Femur (tissue), 1 donor: ENCODE measurements at places on chromosomes 13 and 19.

- no peak for DNase-seq
These were observed 9.1 kb upstream of the C19orf12 start for GRCh38 chr19:29724102-29724641.

DNA sequence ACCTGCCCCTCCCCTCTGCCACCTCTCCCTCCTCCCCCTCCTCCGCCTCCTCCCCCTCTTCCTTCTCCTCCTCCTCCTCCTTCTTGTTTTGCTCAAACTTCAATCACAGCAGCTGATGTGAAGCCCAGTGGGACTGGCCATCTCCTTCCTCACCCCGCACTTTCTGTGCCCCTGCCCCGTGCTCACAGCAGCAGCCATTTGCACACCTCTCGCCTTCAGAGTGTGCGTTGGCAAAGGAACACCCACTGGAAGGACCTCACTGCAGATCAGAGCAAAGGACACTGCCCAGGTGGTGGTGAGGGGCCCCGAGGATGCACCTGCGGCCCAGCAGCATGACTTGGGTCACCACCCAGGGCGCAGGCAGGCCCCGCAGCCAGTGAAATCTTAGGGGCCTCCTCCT lies 98.8 kb downstream of the SOX1 start:
- DNase-seq = no peak

- DNase-seq = no peak
These were observed 106.9 kb downstream of the FGF9 start for GRCh38 chr13:21777813-21778212.

- DNase-seq = no peak
These were observed 35.0 kb downstream of the AMER2 start for GRCh38 chr13:25136880-25137787.

- no peak for DNase-seq
These were observed 21.4 kb downstream of the CARS2 start for GRCh38 chr13:110684388-110685056.

DNA sequence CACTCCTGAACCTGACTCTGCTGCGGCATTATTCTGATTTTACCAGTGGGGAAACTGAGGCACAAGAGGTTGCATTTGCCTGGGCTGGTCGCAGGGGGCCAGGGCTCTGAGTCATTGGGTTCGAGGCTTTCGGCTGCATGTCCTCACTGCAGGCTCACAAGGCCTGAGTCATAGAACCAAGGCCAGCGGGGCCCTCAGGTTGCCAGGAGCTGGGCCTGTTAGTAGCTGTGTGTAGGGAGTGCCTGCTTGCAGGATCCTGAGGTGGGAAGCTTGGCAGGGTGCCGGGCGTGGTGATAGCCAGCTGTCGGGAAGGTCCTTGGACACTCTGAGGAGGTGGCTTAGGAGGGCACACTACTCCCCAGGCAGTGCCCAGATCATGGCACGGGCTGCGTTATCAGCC lies 21.6 kb upstream of the F2RL3 start:
- no peak for DNase-seq

- peak; percentile 70 for DNase-seq
These were observed 180.9 kb downstream of the PCCA start for GRCh38 chr13:100269837-100270236.

- DNase-seq = no peak
These were observed 174.1 kb downstream of the FGF14 start for GRCh38 chr13:102227741-102228140.

- DNase-seq = no peak
These were observed 20.3 kb downstream of the FBN3 start for GRCh38 chr19:8129061-8129618.

DNA sequence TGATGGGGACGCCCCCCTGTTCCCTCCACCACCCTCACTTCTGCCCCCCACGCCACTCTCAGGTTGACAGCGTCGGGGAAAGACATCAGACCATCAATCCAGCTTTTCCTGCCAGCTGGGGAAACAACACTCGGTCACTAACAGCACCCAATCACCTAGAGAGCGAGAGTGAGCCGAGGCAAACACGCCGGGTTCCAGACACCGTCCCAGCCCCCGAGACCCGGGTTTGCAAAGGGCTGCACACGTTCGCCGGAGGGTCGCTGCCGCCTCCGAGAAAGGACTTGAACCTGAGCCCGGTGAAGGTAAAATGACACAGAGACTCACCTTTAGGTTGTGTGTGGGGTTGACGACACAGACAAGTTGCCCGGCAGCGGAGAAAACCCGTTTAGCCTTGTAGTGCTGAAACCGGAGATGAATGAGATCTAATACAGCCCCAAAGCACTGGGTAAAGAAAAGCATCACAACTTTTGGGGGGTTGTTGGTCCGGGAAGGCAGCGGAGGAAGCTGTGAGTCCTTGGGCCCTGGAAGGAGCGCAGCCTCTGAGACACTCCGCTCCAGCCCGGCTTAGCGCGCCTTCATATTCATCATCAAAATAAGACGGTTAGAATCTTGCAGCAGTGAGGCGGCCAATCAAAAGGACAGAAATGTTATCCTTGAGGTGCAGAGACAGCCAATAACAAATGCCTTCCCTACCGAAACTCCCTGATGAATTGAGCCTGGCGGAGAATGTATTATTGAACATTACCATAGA lies at the start of gene SIAH3:
TSS of gene SIAH3 (minus strand) at position 583 of the 751 bp plus-strand sequence. CDS start at position 459, 124 bp downstream.
- no peak for DNase-seq

GRCh38 chr19:54475706-54476105 lies 2.6 kb upstream of the CDC42EP5 start:
- no peak for DNase-seq

DNA sequence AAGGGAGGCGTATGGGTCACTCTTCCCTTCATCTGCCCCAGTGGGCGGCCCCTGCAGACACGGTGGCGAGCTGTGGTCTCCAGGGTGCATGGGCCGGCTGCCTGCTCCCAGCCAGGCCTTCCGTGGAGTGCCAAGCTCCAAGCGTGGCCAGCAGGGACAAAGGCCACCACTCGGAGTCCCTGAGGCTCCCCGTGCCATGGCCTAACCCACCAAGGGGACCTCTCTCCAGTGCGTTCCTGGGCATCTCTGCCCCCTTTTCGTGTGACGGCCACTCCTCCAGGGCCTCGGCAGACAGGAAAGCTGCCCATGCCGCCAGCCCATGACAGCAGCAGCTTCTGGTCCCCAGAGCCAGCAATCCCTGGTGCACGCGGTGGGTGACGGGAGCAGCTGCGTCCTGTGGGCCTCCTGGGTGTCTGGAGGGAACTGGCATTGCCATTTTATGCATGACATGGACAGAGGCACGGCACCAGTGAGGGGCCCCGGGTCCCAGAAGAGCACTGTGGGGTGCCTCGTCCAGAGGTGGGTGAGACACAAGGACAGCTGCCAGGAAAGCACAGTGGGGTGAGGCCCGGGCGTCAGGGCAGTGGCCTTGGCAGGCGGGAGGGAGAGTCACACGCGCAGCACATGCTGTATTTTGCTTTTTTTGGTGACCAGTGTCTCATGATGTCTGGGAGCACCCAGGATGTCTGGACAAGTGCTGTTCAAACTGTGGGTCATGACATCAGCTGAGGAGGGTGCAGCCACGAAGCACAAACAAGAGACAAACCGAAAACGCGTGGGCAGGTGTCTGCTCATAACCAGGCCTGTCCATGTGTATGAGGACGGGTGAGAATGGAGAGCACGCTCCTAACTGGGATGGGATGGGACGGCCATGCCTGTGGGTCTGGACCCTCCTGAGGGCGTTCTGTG lies 32.3 kb downstream of the CEBPG start:
- peak; percentile 14 for DNase-seq

DNA sequence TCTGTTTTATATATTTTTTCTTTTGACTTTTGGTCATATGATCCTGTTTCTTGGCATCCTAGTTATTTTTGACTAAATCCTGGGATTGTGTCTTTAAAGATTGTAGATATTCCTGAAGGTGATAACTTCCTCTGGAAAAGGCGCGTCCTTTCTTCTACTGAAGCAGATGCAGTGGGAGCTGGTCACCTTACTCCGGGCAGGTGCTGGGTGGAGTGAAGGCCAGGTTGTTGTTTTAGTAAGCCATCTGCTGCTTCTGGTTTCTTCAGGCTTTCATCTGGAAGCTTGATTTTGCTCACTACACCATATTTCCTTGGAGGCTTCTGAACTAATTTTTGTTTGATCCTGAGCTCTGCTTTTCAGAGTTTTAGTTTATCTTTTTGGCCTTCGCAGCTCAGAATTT lies 21.5 kb downstream of the URI1 start:
- DNase-seq = no peak

DNA sequence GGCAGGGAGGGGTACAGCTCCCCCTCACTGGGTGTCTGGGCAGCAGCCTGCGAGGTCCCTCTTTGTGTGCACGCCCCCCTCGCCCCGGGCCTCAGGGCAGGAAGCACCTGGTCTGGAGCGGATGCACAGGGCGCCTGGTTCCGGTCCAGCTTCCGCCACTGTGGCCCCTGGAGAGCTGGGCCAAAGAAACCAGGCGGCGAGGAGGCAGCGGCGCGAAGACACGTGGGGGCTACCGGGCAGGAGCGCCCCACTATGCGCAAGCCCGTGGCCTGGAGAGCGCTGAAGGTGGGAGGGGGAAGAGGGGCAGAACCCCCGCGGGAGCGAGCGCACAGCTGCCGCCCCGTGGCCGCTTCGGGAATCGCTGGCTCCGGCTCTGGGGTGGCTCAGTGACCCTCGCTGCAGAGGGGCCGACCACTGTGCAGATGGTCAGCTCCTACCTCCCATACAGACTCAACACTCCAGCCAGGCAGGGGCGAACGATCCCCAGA lies 1.7 kb upstream of the LYL1 start:
- peak; percentile 87 for DNase-seq

DNA sequence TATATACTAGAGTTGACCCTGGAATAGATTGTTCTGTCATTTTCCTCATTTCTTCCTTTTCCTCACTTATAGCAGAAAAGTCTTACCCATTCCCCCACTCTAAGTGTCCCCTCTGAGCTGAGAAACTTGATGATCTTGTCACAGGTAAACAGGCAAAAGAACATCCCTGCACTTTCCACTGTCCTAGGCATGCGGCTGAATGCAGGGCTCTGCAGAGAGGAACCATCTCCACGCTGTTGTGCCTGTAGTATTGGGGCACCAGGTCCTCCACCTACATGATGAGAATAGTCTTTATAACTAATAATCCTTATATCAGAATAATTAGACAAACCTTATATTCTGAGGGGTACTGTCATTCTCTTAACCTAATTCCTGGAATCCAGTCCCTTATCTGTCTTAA lies 211.3 kb downstream of the RBM26 start:
- no peak for DNase-seq

- DNase-seq = peak; percentile 73
These were observed 225.2 kb downstream of the FOXO1 start for GRCh38 chr13:40440990-40441820.

- DNase-seq = no peak
These were observed 107.2 kb downstream of the NALCN start for GRCh38 chr13:101309014-101309619.

DNA sequence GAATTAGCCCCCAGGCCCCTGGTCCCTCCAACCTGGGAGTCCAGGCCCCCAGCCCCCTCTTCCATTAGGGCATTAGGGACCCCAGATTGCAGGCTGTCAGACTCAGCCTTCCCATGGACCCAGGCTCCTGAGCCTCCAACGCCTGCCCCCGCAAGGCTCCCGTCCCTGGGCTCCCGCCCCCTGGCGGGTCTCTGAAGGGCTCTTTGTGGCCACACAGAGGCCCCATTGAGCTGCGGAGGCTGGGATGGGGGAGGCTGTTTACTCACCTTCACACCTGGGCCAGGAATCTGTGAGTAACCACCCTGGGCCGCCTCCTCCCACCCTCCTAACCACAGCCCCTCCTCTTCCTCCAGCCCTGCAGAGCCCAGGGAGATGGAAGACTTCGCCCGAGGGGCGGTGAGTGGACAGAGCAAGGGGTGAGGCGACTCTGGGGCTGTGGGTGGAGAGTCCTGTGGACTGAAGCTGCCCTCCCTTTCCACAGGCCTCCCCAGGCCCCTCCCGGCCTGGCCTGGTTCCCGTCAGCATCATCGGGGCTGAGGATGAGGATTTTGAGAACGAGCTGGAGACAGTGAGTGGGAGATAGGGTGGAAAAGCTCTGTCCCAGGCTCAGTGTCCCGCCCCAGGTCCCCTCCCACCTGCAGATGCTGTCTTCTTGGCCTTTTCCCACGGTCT lies 4.9 kb downstream of the ARHGEF1 start:
- peak; percentile 74 for DNase-seq

DNA sequence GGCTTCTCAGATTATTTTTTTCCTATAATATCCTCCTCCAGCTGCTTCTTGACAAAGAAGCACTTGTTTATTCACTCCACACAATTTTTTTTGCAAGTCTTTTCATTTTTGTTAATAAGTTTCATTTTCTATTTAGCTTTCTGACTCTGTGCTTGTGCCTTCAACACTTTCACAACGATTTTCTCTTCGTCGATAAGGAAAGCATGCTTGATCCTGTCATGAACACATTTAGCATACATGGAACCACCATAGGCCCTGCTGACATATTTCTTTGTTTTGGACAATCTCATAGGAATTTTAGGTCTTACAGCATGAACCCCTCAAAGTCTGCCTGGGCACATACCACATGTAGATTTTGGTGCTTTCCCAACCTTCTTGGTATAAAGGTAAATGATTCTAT lies 346.0 kb downstream of the KCNRG start:
- no peak for DNase-seq

DNA sequence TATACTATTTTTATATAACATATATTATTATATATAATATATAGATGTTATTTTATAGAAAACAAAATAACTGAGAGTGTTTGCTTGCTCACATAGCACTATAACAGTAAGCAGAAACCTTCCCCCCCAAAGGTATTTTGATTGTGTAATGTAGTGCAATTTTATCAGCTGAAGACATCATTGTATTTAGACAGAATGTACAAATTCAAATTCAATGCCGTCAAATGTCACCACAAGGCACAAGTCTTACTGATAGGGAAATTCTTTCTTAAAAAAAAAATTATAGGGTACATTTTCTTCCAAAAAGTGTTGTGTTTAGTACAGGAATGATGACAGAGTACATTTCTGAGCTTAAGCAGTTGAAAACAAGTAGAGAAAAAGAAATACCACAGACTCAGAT lies 1147.1 kb upstream of the SPRY2 start:
- DNase-seq = no peak

DNA sequence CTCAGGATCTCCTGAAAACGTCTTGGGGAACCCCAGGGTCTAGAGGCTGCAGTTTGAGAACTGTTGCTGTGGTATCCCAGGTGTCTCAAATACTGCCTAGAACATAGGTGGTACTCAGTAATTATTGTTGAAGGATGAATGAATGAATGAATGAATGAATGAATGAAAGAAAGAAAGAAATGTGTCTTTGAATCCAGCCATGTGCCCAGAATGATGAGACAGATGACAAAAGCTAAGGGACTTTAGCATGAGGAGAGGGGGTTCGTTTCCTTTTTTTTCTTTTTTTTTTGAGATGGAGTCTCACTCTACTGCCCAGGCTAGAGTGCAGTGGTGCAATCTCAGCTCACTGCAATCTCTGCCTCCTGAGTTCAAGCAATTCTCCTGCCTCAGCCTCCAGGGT lies 7.8 kb downstream of the LSR start:
- no peak for DNase-seq

DNA sequence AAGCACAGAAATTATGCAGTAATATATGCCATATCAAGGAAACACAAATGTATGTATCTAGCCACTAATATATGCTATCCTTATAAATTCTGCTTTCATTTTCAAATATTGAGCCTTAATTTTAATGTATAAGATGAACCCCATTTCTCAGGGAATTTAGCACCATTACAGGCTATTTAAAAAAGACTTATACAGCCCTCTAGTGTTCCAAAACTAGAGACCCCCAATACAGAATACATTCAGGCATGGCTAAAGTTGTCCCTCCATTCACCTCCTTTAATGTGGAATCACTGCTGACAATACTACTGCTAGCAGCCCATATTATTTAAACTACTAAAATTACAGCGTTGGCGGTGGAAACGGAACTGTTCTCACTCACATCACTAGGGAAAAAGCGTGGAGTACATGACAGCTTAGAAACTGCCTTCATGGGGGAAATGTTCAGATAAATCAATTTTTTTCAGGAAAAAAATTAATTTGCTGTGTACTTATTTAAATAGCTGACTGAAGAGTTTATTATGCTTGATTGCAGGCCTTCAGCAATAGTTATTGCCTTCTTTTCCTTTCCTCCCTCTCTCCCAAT lies 541.0 kb downstream of the PCDH9 start:
- DNase-seq = peak; percentile 16
